Adipocyte (in vitro differentiated cells): ENCODE measurements at places on chromosomes 5 and 9.
A peak's percentile ranks its signal among the peaks of the same experiment; 100 is the strongest.

GRCh38 chr5:17343675-17344074, 126.2 kb downstream of the BASP1 start:
- DNase-seq = peak; percentile 82

- no peak for DNase-seq
These were observed 5.4 kb downstream of the PHYKPL start for GRCh38 chr5:178227138-178227659.

GRCh38 chr9:135941288-135941995, 19.7 kb downstream of the UBAC1 start:
- no peak for DNase-seq

- DNase-seq = no peak
These were observed 182.9 kb upstream of the TNC start for GRCh38 chr9:115300874-115301273.

DNA sequence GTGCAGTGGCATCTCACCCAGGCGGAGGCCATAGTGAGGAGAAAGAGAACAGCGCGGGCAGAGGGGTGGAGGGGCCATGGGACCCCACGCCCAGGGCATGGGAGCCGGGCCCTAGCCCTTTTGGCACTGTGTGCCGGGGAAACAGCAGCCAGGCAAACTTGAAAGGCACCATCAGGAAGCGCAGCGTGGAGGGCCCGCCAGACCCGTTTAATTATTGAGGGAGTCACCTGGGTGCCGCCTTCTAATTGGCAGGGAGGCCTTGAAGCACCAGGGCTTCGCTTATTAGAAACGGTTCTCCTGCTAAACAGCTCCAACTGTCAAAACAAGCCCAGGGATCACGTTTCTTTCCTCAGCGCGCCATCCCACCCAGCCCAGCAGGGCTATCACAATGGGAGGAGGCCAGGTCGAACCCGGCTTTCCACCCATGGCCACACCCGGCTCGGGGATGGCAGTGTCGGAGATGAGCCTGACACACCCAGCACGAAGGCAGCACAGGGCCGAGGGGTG, 104.6 kb upstream of the SARDH start:
- no peak for DNase-seq

DNA sequence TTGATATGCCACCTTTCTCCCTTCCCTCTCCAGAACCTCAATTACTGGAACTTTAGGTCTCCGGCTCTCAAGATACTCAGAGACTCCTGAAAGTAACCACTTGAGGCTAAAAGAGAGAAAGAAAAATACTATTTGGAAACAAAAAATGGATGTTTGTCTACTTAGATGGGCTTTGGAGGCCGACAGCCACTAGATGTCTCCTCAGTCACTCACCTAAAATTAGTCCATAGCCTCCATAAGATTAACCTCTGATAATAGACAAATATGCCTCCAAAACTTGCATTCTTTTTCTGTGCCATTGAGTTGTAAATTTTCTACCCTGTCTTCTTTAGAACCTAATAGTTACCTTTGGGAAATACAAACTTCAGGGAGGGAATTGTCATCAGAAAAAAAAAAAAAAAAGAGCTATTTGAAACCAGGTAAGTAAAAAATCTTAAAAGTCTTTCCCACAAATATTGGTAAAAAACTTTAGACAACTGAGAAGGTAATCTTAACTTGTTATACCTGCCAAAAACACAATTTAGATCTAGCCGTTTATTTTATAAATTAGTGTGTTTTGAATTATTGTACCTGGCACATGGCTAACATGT, 11.2 kb upstream of the PCDH1 start:
- DNase-seq = peak; percentile 32

- DNase-seq = no peak
These were observed 3.6 kb upstream of the TRIM41 start for GRCh38 chr5:181219262-181220177.

DNA sequence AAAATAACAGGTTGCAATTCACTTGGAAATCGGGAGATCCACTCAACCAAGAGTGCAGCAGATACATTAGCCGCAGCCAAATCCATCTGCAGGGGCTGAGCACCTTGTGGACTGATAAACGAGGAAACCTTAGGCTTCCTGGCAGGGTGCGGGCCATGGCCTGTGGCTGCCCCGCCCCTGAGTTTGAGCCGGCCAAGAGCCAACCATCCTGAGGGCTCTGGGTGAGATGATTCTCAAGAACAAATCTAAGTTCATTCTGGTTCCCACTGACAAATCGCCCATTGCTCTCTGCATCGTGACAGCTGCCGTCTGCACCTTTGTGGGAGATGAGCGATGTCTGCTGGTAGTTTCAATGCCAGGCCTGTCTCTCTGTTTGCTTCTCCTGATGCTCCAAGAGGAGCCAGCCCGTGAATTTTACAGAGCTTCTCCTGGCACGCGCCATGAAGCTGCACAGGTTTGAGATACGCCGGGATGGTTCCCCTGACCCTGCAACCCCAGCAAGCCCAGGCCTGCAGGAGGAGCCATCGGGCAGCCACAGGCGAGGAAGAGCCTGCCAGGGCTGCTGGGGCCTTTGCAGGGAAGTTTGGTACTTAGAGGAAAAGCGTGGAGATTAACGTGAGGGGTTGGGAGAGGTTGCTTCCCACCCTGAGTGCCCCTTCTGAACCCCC, 154.0 kb downstream of the OLFM1 start:
- no peak for DNase-seq

DNA sequence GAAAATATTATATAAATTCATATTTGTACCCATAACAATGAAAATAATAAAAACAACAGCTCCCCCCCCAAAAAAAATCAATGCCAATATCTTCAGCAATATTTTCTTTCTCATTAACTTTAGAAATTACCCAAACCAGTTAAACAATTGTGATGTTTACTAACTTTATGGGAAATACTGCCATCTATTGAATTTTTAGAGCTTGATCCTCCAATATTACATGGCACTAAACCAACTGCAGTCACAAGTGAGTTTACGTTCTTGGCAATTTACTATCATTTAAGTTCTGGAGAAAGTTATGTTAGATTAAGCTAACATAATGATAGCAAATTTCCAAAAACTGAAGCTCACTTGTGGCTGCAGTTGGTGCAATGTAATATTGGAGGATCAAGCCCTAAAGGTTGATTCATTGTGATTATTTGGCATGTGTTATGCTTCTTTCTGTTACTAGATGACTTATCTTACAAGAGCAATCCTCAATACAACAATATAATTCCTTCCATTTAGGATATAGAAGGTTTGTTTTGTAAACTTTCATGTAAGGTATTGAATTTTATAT, 379.5 kb downstream of the CDH18 start:
- peak; percentile 48 for DNase-seq

- DNase-seq = no peak
These were observed 42.8 kb downstream of the TIMD4 start for GRCh38 chr5:156920042-156920860.

GRCh38 chr9:125986966-125987365, 239.8 kb downstream of the PBX3 start:
- DNase-seq = no peak

- no peak for DNase-seq
These were observed 219.9 kb downstream of the FSTL4 start for GRCh38 chr5:133392448-133392847.

- peak; percentile 68 for DNase-seq
These were observed 518 bp downstream of the LOX start for GRCh38 chr5:122077366-122078115.

DNA sequence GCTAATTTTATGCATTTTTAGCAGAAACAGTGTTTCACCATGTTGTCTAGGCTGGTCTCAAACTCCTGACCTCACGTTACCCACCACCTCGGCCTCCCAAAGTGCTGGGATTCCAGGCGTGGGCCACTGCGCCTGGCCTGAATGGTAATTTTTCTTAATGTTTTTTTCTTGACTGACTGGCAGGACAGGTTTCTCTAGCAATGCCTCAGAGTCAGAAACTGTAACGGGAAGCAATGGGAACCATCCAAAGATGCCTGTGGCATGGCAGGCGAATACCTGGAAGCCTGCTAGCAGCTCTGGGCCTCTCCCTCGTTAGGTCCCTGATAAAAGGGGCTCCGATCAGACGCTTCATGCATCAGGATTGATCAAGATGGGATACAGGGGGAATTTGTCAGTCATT, 639.2 kb downstream of the NR2F1-AS1 start:
- DNase-seq = no peak

DNA sequence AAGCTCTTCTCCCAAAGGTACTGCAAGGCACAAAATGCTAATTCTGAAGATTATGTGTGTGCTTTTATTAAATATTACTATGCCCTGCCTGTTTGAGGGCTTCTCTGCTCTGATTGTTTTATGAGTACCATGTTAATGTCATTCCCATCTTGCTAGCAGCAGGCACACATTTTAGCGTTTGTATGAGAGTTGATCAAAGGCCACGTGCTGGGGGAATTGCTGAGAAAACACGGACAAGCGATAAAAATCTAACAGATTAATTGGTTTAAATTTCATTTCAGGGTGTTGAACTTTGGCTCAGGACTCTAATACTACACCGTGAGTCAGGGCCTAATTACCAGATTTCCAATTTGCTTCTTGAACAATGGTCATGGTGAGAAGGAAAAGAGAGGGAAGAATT, 298.4 kb downstream of the EBF1 start:
- DNase-seq = no peak

DNA sequence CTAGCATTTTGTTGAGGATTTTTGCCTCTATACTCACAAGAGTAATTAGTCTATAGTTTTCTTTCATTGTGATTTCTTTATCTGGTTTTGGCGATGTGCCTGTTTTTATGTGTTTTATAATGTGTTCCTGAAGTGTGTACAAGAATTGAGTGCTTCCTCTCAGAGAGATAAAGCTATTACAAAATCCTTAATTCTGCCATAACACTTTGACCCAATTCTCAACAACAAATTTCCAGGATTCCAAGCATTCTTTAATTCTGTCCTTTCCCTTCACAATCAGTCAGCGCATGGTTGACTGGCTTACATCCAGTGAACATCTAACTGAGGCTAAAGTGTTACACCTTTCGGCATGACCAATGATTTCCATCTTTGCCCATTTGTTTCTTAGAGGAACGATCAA, 282.9 kb upstream of the MVB12B start:
- DNase-seq = no peak

GRCh38 chr5:98773464-98774191, at the start of gene RGMB:
Gene RGMB (plus strand): TSS chr5:98773663. CDS start chr5:98774071, 408 bp downstream.
- peak; percentile 100 for DNase-seq

DNA sequence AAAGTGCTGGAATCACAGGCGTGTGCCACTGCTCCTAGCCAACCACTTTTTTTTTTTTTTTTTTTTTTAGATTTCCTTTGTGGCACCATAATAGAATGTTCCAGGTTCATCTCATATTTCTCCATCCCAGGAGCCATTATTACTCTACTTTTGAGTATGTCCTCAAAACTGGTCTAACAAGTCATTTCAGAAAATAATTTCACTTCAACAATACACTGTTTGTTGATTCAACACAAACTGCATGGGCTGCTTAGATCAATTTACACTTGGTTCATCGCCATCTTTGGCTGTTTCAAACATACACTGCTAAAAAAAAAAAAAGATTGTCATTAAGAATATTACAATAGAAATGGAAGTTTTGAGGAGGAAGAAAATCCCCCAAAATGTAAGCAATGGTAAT, 57.9 kb downstream of the CSNK1A1 start:
- no peak for DNase-seq

DNA sequence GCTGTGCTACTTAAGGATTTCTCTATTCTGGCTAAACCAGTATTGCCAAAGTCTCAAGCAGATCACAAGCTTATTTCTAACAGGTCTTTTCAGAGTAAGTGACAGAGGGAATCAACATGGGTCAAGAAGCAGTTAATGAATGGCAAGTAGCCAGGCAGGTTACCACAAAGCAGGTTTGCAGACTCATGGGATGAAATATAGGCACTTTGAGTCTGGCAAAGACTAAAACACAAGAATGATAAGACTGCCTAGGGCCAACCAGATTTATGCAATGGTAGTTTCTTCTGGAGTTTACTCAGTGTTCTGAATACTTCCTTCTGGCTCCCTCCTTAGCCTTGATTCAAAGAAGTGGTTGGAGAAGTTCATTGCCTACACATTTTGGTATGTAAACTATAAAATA, 3.6 kb downstream of the HMGCS1 start:
- DNase-seq = peak; percentile 22

GRCh38 chr5:103943230-103943629, 380.6 kb upstream of the NUDT12 start:
- DNase-seq = peak; percentile 7

GRCh38 chr5:126100767-126101166, 322.4 kb upstream of the GRAMD2B start:
- DNase-seq = no peak

GRCh38 chr9:127307802-127308201, 43.2 kb downstream of the GARNL3 start:
- no peak for DNase-seq

DNA sequence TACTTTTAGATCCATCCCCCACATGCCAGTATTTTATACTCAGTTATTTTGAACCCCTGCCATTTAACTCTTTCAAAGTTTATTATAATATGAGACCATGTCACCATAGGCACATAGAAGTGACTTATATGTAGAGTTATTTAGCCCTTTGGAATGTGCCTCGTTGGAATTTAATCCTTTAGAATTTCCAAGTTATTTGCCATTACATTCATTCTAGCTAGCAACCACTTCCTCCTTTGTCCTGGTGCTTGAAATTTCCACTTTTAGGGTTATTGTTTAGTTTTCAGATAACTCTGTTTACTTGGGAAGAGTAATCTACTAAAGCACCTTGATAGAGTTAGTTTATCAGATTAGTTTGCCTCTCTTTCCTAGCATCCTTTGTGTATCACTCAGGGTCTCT, 82.8 kb upstream of the TLE1 start:
- peak; percentile 31 for DNase-seq
